ENCODE measurements at places on chromosomes 12 and 14.

GRCh38 chr12:70227911-70228310, 15.3 kb upstream of the CNOT2 start:
- no peak for DNase-seq

- DNase-seq, result no peak
Observed at GRCh38 chr12:47218191-47218654, 138.5 kb upstream of the AMIGO2 start.

GRCh38 chr14:73748858-73749357, 34.7 kb upstream of the PNMA1 start:
- no peak for DNase-seq

DNA sequence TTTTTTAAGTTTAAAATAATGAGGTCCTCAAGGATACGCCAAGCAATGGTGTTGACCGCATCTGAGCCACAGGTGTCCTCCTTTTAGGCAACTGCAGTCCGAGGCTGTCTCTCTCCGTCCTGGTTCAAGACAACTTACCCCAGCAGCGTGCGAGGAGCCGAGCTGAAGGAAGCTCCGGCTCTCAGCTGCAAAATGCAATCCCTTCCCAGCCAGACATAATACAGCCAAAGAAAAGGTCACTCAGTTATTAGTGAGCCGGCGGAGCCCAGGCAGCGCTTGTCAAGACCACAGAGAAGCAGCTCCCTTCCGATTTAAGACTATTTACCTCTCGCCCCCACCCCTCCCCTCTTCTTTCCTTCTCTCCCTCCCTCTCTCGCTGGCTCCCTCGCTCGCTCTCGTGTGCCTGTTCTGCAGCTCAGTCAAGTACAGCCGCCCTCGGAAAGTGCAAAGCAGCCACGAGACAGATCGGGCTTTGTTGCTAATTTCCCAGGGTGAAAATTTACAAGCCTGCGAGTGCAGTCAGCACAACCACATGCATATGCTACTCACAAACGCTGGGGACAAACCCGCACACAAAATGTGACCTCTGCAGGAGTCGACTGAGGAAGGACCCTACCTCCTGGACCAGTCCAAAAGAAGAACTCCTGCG, 363 bp upstream of the LMO3 start:
- no peak for DNase-seq

DNA sequence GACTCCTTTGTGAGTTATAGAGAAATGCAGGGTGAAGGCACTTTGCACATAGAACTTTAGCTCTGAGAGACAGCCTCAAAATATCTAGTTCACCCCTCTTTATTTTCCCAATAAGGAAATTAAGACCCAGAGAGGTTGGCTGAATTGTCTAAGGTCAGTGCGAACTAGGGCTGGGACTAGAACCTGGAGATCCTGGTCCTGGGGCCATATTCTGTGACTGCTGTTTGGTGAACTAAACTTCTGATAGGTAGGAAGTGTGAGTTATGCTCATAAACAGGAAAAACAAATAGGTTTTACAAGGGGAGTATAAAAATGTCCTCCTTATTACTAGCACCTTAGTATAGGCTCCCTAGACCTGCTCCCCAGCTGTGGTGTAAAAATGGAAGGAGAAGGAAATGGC, 53.9 kb downstream of the DAD1 start:
- DNase-seq, result no peak

DNA sequence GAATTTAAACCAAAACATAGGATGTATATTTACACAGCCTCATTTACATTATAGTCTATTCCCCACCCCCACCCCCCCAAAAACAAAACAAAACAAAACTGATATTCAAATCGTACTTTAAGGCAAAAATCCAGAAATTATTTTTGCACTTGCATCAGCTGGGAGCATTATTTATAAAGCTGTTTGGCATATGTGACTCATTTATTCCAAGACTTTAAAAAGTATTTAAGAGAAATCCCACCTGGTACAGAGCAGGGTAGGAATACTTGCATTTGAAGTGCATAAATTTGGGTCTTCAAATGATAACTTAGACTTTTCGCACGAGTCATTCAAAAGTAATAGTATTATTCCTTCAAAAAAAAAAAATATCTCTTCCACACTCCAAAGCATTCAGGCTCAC, 1.1 kb downstream of the KLHL28 start:
- DNase-seq, result no peak

DNA sequence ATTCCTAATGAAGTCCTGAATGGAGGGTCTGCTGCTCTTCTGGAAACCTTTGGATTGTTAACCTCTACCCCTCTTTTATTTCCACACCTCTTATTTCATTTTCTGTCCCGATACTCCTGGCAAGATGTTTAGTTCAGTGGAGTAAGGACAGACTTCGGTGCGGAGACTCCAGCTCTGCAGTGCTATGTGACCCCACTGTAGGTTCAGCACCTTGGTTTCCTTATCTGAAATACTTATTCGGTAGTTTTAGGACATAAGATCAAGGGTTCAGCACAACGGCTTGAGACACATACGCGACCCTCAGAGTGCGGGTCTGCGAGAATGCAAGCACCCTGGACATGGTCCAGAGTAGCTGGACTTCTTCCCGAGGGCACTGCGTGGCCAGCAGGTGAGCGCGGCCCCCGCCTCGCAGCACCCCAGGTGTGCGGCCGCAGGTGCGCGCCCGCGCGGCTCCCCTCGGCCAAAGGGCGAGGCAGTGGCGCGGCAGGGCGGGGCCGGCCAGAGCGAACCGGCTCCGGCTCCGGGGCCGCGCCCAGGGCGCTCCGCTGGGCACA, 465 bp upstream of the FGD4 start:
- DNase-seq, result no peak

DNA sequence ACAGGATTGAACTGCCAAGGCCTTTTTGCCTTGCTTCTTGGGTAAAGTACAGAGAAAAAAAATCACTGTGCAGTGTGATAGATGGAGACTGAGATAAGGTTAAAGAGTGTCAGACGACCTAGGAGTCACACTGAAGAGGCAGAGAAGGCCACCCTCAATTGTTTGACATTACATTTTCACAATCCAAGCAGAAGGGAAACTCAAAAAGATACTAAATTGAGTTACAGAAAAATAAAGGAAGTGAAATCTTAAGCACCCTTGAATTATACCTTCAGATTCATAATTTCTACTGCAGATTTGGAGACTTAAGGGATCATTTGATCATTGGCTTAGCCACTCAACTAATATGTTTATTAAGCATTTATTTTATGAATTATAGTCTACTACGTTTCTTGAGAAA, 97.1 kb downstream of the MYF5 start:
- no peak for DNase-seq

DNA sequence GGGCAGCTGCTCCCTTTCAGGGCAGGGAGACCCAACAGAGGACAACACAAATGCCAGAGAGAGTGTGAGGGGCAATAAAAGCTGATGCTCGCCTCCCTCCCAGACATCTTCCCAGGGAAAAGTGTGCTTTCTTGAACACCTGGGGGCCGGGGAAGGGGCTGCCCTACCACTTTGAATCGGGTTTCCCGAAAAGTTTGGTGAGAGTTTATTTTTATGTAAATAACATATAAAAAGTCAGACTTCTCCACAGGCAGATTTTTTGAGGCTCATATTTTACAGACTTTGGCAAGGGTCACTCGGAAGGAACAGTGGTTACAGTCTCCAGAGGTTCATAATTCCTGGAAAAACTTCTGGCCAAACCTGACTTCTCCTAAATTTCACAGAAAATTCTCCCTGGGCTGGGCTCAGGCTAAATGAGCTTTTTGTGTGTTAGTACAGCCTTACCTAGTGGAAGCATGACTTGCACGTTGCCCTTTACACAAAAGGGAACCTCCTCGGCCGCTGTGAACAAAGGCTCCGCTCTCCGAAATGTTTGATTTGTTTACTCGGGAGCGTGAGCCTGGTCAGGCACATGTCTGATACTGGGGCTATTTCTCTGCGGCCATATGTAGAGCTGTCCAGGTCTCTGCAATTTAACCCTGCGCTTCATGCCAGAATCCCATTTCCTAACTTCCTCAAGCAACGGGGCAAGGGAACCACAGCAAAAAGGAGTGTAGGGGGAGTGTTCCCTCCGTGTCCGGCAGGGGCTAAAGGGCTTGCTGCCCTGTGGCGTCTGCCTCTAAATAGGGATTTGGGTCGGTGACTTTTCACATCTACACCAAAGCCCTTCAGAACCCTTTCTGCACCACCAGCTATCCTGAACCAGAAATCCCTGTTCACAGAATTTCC, 3.4 kb downstream of the RTL1 start:
- no peak for DNase-seq

DNA sequence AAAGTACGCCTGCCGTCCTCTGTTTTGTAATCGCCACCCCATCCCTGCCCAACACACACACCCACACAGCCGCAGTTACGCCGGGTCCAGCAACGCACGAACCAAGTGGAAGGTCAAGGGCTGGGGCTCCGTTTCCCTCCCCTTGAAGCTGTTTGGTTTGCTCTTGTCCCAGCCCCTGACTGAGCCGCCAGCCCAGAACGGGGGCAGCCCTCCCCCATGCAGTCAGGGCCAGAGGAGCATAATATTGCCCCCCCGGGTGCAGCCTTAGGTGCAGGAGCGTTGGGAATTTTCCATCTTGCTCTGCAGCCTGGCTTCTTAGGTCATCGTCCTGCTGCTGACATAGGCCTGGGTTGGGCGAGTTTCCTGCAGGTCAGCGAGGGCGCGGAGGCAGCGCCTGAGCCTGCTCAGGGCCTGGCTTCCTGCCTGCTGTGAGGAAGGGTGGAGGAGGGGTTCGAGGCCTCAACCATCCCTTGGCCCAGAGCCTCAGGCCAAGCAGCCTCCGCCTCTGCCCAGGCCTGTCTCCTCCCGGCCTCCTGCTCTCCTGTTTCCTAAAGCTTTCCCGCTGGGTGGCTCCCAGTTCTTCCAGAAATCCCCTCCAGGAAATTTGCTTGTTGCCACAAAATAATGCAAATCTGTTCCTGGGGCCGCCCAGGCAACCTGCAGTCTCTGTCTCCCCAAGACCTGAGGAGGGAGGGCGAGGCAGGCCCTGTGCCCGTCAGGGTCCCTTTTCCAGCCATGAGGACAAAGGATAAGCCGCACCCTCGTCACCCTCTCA, 44.5 kb downstream of the PSMA6 start:
- DNase-seq, result no peak

DNA sequence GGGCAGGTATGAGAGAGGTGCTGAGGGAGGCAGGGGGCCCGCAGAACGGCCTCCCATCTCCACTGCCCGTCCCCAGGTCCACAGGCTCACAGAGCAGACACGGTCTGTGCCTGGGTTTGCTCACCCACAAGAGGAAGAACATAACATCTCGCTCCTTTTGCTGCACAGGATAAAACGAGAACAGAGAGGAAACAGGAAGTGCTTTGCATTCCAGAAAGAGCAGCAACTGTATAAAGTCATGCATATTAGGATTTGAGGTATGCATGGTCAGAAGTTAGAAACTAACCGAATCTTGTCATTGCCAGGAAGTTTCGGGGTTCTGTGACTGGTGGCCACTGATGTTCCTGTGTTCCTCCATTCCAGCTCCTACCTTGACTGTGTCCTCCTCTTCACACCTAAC, 25.0 kb downstream of the NTF3 start:
- no peak for DNase-seq

DNA sequence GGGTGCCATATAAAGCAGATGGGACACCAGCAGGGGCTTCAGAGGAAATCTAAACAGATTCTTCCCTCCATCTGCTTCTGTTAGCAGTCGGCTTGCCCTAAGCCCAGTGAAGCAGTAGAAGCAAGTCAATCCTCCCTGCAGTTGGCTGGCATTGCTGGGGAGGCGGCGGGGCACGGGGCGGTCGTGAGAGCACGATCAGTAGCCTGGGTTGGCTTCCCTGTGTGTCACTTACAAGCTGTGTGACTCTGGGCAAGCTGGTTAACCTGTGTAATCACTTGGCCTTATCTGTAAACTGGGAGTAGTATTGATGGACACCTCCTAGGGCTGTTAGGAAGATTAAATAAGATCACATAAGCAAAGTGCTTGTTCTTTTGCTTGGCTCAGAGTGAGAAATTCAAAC, 19.4 kb downstream of the MYRFL start:
- DNase-seq, result no peak

GRCh38 chr12:87901457-87901856, 127.7 kb downstream of the C12orf50 start:
- no peak for DNase-seq

DNA sequence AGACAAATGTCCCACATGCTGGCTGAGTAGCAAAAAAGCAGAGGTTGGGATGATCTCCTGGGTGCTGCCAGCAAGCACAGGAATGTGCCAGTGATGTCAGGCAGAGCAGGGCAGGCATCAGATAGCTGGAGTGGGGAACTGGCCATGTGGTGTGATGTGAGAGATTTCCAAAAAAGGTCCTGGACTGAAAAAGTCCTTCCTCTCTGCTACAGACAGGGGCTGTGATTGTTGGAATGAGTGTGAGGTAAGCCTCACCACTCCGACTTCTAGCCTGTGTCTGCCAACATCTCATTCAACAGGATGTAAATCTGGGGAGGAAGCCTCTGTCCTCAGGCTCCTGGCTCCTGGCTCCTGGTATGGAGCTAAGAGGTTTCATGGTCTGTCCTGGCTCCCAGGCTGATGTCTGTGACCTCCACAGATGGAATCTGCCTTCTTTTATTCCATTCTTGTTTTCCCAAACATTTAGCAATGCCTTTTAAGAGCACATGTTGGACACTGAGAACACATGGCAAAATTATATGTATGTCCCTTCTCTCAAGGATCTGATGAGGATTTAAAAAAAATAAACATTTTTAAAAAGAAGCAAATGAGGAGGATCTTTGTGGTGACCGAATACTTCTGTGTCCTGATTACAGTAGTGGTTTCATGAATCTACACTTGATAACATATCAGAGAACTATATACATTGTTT, 50.1 kb upstream of the STK38L start:
- no peak for DNase-seq

DNA sequence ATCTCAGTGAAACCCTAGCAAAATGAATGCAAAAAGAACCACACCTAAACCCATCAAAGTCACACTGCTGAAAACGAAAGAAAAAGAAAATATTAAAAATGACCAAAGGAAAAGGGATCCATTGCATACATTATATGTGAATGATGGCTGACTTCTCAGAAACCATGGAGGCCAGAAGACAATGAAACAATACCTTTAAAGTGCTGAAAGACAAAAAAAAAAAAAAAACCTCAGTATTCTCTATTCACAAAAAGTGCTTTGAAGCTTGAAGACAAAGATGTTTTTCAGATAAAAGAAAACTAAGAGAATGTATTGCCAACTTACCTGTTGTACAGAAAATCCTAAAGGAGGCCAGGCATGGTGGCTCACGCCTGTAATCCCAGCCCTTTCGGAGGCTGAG, 4.5 kb upstream of the EVL start:
- no peak for DNase-seq

DNA sequence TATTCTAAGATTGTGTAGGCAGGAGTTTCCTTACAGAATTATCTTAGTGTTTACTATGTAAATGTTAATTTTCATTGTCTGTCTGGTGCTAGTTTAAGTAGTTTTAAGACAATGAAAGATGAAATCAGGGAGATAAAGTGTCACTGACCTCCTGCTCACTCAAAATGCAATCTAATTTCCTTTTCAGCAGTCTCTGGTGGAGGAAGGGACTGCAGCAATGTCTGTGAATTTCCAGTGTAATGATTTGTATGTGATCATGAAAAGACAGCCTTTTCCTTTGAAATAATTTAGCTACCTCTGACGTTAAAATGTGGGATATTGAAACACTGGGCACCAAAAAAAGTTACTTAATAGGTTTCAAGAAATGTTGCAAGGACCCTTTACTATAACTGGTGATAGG, 779.7 kb upstream of the FLRT2 start:
- no peak for DNase-seq

GRCh38 chr12:650983-651382, 12.3 kb downstream of the NINJ2 start:
- DNase-seq, result no peak

- DNase-seq, result no peak
Observed at GRCh38 chr12:31002999-31003398, 70.7 kb upstream of the DDX11 start.

- DNase-seq, result no peak
Observed at GRCh38 chr14:91125271-91125660, 11.4 kb downstream of the DGLUCY start.

- DNase-seq, result no peak
Observed at GRCh38 chr14:22163051-22163450, 426.0 kb downstream of the DAD1 start.

Data from right renal cortex interstitium (tissue), 3 donors.